ENCODE measurements at places on chromosomes 6 and 20.

GRCh38 chr6:26043384-26044139, 43.7 kb upstream of the HFE start:
- DNase-seq = no peak

- no peak for DNase-seq
These were observed 234.1 kb downstream of the TMEM242 start for GRCh38 chr6:157089258-157089657.

DNA sequence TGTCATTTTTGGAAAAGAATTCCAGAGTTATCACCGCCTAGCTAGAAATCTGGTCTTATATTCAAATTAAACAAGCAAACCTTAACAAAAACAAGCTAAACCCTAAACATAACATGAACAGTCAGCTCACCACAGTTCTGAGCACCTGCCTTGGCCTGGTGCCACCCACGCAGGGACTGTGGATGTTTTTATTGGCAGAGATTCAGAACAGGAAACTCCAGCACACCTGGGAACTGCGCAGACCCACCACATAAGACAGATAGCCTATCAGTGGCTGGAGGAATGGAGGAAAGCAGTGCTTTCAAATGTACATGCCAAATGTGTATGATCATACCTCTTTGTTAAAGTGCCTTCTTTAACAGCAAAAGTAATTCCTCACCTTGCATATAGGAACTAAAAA, 8.9 kb downstream of the SLC16A10 start:
- DNase-seq = no peak

GRCh38 chr20:19928328-19929011, 88.7 kb upstream of the NAA20 start:
- no peak for DNase-seq

- no peak for DNase-seq
These were observed 11.7 kb upstream of the SCUBE3 start for GRCh38 chr6:35202066-35202546.

- no peak for DNase-seq
These were observed 244.4 kb downstream of the GMPR start for GRCh38 chr6:16482702-16483314.

DNA sequence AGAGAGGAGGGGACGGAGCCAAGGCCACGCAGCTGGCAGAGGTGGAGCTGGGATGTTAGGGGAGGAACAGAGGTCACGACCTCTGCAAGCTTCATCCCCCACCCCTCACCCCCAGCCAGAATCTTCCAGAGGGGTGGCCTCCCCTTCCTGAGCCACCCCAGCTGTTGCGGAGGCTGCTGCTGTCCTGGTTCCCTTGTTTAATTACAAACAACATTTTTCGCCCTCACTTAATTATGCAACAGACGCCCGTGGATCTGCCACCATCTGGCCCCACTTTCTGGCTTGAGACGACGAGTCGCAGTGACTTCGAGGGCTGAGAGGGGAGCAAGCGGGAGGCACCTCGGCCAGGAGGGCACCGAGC, 153.7 kb upstream of the PTPN1 start:
- no peak for DNase-seq

- DNase-seq = no peak
These were observed 71.2 kb downstream of the CBLN4 start for GRCh38 chr20:55934146-55934545.

DNA sequence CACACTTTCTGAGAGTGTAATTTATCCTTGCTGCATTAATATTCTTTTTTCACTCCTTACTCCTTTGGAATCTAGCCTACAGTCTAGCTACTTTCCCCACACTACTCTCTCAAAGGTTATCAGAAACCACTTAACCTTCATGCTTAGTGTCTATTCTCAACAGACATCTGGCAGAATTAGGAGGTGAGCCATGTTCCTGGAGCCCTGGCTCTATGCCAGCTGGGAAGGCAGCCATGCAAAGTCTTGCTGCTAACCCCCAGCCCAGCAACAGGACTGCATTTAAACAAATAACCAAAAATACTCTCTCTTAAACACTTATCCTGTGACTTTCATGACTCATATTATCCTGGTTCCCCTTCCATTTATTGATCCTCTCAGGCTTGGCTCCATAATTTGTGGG, 260.2 kb downstream of the BCKDHB start:
- DNase-seq = no peak

DNA sequence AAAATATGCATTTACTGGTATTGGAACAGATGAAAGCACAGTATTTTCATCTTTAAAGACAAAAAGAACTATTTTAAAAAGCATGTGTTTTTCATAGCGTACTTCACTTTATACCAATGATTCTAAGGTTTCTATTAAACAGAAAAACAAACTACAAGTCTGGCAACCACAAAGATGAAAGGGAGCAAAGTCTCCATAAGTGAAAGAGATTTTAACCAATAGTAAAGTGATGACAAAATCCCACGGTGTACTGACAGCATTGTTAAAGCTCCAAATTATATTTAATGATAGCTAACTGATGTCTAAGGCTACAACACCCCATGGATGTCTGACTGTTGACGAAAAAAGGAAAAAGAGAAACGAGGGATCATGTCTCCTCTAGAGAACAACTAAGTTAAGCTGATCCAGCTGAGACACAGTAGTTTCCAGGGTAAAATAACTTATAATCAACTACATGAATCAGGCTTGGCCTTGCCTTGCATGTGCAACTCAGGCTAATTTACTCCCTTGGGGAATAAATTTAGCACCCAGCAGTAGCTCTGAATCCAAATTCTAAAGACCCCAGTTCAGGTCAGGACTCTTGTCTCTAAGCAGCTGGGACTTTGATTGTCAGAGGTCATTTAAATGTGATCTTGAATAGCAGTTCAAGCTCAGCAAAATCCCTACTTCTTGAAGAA, 56.0 kb upstream of the TAB2 start:
- DNase-seq = no peak

DNA sequence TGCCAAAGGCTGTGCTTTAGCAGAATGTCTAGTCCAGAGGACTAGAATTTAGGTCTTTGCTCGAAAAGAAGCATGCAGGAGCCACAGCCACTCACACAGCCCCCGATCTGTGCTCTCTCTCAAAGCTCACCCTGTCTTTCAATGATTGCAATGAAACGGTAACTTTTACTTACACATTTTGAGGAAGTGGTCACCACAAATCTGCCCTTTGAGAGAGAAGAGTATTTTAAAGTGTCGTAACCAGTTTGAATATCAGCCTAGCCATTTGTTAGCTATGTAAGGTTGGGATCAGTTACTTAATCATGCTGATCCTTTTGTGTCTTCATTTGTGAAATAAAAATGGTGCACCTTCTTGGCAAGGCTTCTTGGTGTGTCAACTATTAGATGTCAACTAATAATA, 209.0 kb downstream of the TFAP2A start:
- DNase-seq = no peak

DNA sequence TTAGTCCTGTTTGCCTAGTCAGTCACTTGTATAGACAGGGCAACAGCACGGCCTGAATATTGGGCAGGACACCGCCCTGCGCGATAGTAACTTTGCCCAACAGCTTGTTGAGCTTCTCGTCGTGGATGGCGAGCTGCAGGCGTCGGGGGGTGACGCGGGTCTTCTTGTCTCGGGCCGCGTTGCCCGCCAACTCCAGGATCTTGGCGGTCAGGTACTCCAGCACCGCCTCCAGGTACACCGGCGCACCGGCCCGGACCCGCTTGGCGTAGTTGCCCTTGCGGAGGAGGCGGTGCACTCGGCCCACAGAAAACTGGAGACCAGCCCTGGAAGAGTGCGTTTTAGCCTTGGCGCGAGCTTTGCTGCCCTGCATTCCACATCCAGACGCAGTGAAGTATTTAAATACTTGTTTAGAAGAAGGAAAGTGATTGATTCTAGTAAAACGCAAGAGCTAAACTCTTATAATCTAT, 92.8 kb upstream of the BTN3A2 start:
- no peak for DNase-seq

- DNase-seq = no peak
These were observed 132.3 kb downstream of the CARMIL1 start for GRCh38 chr6:25411316-25411950.

DNA sequence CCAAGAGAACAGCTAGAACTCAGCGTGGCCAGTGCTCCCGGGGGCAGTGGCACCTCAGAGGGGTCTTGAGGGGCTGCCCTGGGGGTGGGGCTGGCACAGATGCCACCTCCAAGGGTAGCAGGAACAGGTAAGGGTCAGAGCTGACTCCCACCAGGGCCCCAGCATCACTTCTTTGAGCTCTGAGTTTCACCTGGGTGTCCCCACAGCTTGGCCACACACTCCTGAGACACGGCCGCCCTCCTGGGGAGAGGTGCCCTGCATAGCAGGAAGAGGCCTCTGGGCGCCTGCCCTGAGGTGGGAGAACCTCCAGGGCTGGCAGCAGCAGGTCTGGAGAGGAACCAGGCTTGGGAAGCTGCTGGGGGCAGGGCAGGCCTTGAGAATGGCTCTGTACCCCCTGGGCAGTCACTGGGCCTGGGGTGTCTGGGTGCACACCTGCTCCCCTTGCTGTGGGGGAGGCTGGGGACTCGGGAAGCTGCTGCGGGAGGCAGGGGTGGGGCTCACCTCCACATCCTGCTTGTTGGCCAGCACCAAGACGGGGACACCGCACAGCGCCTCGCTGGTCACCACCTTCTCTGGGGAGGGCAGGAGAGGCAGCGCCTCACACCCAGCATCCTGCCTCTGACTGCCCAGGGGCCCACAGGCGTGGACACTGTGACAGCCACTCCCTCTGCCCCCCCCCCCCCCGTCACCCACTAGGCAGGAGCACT, 5.0 kb downstream of the TNFRSF6B start:
- DNase-seq = no peak

DNA sequence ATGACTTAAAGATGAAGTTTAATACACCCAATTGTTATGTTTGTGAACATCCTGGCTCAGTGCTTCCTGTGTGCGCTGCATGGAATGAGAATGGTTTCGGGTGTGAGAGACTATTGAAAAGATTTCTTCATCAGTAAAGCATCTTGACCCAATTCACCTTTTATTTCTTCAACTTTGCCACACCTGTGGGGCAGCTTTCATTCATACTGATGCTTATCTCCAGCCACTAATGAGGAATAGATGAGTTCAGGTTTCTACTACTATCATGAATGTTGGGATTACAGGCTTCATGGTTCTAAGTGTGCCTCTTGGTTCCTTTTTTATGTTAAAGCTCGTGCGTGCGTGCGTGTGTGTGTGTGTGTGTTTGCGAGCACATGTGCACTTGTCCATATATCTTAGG, 373.7 kb upstream of the SOX4 start:
- DNase-seq = no peak

DNA sequence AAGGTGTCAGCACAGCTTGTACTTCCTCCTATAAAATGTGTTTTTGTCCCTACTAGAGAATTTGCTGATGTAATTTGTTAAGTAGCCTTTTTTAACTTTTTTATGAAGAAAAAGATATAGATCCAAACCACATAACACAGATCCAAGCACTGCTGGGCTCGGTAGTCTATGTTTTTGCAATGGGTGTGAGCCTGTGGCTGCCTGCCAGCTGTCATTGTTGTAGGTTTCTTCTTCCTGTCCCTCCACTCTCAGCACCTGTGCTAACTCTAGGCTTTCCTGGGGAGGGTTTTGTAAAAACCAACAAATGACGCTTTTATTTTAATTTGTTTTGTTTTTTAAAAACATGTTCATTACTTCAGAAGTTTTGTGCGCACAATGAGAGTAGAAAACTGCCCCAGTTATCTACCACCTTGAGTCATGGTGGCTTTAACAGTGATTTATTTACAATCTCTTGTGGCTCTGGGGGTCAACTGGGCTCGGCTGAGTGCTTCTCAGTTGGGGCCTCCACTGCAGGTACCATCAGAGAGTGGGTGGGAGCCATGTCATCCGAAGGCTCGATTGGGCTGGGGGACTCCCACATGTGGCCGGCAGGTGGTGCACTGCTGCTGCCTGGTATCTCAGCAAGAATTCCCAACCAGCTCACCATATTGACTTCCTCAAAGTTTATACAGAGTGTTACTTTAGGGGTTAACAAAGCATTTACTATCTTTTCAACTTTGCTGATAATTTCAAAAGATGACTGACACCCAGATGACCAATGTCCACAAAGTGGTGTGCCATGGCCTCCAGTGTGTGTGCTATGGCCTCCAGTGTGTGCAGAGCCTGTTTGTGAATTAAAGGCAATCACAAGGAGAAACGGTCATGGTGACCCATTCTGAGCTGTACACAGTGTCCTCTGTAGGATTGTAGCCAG, 3.0 kb upstream of the CCR6 start:
- no peak for DNase-seq

DNA sequence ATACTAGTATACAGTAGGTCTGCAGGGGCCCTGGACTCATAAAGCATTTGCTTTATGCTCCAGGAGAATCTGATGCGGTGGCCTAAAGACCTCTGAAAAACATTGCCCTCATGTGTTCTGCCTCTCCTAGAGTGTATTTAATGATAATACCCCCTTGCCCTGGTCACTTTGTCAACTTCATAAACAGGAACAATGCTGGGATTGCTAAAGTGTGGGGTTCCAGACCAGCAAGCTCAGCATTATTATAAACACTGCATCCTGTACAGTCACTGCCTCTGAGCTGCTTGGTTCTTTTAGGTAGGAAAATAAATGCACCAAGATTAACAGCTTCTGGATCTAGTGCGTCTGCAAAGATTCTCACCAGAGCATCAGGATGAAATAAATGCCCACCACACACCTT, 12.2 kb downstream of the TREM1 start:
- DNase-seq = no peak

GRCh38 chr6:12760226-12760625, 43.7 kb downstream of the PHACTR1 start:
- DNase-seq = no peak

GRCh38 chr6:63797721-63798120, 162.1 kb downstream of the PHF3 start:
- DNase-seq = no peak

DNA sequence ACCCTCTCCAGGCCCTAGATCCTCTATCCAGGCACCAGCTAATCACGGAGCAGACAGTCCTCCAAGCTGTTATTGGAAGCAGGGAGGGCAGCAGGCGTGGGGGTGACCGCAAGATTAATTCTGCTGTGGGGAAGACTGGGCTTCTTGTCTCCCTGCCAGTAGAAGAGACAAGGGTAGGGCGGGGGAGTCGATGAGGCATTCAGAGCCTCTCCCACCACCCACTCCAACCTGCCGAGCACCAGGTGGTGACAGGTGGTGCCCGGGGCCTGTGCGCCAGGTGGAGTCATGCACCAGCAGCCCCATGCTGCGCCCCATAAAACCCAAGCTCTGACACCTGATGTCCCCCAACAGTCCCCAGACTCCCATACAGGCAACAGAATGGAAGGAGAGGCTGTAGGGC, 89.6 kb downstream of the CDH22 start:
- DNase-seq = no peak

DNA sequence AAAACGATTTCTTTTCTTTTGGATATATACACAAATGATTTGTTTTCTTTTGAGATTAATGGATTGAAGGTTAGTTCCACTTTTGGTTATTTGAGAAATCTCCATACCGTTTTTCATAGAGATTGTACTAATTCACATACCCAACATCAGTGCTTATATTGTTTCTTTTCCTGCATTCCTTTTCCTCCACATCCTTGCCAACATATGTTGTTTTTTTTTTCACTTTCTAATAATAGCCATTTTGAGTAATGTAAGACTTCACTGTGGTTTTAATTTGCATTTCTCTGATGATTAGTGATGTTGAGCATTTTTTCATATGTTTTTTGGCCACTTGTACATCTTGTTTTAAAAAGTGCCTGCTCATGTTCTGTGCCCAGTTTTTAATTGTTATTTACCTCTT, 846.4 kb upstream of the EYS start:
- no peak for DNase-seq

GRCh38 chr6:33189625-33190448, 2.4 kb downstream of the COL11A2 start:
- no peak for DNase-seq

Data from GM19239 (cell line).